ENCODE measurements at places on chromosomes 16 and 17. TPM values are rescaled to one million over a fixed set of nuclear protein-coding genes. Genes with fewer than 3 reads are reported as not detected.

DNASE1L2 gene
- 1.2 TPM for total RNA-seq

ARSG gene
- total RNA-seq: 4.0 TPM

MILR1 gene
- 0.91 TPM for total RNA-seq

ABCC12 gene
- total RNA-seq: not detected

DNA sequence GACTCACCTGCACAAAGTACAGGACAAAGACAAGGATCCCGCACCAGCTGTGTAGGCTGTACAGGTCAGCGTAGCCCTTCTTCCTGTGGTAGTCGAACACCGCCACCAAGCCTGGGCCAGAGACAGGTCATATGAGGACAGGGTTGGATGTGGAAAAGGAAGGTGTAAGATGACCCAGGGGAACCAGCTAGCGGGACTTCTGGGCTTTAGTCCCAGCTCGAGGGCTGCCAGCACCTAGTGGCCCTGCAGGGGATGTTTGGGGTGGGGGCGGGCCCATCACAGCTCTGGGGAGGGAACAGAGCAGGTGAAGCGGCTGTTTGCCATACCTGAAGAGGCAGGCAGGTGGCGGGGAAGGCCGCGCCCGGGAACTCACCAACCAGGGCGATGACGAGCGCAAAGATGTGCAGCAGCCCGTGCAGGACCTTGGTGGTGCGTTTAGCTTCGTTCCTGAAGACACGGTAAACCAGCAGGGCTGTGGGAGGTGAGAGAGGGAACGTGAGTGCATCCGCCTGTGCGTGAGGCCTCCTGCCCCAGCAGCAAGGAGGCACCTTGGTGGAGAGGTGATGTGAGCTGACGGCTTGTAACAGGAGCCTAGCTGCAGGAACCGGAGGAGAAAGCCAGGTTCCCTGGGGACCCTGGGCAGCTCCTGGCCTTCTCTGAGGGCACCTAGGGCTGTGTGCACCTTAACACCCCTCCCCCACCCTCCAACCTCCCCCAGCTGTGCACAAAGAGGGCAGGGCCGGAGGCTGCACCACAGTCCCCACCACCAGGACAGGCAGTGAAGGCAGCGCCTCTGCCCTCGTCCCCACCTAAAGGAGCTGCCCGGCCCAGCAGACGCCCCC is 10.2 kb downstream of the CYB561 start:
- H3K4me3 ChIP-seq: no peak overlapping the region
- no peak overlapping the region for H3K27ac ChIP-seq
- H3K36me3 ChIP-seq: no peaks in the 10 kb centered on the region
- DNase-seq: no peak

PPP1R27 gene
- total RNA-seq: 0.65 TPM

ABCA9 gene
- 0.16 TPM for total RNA-seq

- no peak overlapping the region for H3K27ac ChIP-seq
- DNase-seq: no peak
- no peaks in the 10 kb centered on the region for H3K36me3 ChIP-seq
- no peaks in the 10 kb centered on the region for H3K4me1 ChIP-seq
- H3K27me3 ChIP-seq: peaks cover 62% of the 10 kb centered on the region
These were observed 11.8 kb downstream of the DLX4 start for GRCh38 chr17:49980703-49981197.

GRCh38 chr17:16434662-16435061 is 19.3 kb downstream of the TRPV2 start:
- peaks cover under 1% of the 10 kb centered on the region for H3K36me3 ChIP-seq
- peaks cover 6% of the 10 kb centered on the region for H3K4me1 ChIP-seq
- DNase-seq: no peak
- no peaks in the 10 kb centered on the region for H3K27me3 ChIP-seq
- no peak overlapping the region for H3K4me3 ChIP-seq

- peaks cover 48% of the 10 kb centered on the region for H3K4me1 ChIP-seq
- no peak overlapping the region for H3K27ac ChIP-seq
- no peak overlapping the region for H3K4me3 ChIP-seq
- H3K36me3 ChIP-seq: peaks cover 23% of the 10 kb centered on the region
These were observed 27.1 kb upstream of the LASP1NB start for GRCh38 chr17:38898291-38898679.

DNA sequence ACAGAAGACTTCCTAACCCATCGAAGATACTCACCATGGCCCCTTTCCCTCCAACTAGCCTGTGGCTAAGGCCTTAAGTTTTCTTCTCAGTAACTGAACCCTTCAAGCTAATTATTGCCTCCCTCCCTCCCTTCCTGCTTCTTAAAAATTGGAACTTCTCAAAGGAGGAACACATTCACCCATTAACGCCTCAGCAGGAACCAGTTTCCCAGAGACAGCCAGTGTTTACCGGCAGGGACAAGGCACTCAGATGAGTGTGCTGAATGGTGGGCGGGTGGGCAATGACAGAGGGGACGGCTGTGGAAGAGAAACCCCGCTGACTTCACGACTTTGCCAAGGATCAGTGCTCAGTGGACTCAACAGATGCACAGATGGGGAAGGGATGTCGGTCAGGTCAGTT is 20.3 kb downstream of the PITPNA start:
- peaks cover 23% of the 10 kb centered on the region for H3K36me3 ChIP-seq
- H3K27me3 ChIP-seq: no peaks in the 10 kb centered on the region
- H3K4me1 ChIP-seq: peaks cover 13% of the 10 kb centered on the region
- DNase-seq: no peak
- no peak overlapping the region for H3K4me3 ChIP-seq

GRCh38 chr17:81551458-81552243 is 502 bp downstream of the FAAP100 start:
- no peaks in the 10 kb centered on the region for H3K27me3 ChIP-seq
- H3K4me1 ChIP-seq: peaks cover 43% of the 10 kb centered on the region
- peaks cover 5% of the 10 kb centered on the region for H3K36me3 ChIP-seq
- H3K4me3 ChIP-seq: peak overlapping the region; percentile 81
- no peak for DNase-seq
- peak overlapping the region; percentile 69 for H3K27ac ChIP-seq

DNA sequence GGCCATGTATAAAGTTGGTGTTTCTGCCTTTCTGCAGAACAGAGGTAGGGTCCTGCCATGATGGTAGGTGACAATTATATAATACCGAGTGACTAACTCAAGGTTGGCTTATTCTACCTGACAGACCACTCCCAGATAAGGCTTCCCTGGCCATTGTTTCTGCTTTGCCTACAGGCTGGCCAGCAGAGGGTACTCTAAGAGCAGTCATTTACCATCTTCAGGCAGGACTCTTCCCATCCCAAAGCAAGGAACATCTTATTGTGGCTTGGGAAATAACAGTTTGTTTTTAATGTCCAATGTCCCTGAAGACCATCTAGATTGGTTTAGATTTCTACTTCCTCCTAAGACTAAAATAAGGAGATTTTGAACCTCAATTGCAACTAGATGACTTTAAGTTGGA is 74.1 kb downstream of the SNX11 start:
- H3K4me3 ChIP-seq: no peak overlapping the region
- peaks cover 27% of the 10 kb centered on the region for H3K27me3 ChIP-seq
- peaks cover 4% of the 10 kb centered on the region for H3K4me1 ChIP-seq

DNA sequence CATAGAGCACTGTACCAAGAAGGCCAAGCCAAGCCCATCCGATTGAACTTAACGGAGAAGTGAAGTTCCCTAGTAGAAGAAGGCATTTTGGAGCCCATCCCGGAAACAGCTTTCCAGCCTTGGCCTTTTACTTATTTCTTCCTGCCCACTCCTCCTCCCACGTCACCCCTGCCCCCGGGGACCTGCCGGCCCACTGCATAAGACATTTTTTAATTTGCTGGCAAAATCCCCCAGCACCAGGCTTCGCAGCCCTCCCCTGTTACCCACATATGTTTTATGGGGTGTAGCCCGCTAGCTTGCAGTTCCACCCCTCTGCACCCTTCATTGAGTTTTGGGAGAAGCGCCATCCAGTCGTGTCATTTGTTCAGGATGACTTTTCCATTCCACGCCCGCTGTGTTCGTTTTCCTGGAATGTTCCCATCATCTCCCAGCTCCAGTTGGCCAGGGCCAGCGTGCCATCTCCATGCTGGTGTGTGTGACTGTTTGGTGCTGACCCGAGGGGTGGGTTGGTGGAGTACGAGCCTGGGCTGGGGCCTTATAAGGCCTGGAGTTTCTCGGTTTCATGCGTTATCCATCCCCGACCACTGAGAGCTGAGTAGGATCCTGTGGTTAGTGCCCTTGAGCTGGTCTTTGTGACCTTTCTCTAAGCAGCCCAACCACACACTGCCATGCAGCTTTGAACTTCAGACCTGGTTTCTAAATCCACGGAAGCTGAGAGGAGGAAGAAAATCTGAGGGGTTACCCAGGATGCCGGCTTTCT is 20.0 kb upstream of the TBX2 start:
- no peaks in the 10 kb centered on the region for H3K4me1 ChIP-seq
- H3K36me3 ChIP-seq: no peaks in the 10 kb centered on the region
- H3K4me3 ChIP-seq: no peak overlapping the region
- no peaks in the 10 kb centered on the region for H3K27me3 ChIP-seq
- no peak overlapping the region for H3K27ac ChIP-seq
- DNase-seq: no peak

- H3K4me1 ChIP-seq: peaks cover 22% of the 10 kb centered on the region
- DNase-seq: no peak
- no peak overlapping the region for H3K27ac ChIP-seq
- H3K4me3 ChIP-seq: peak overlapping the region; percentile 77
- H3K36me3 ChIP-seq: no peaks in the 10 kb centered on the region
These were observed 3.5 kb downstream of the CLTC start for GRCh38 chr17:59623151-59623550.

DNA sequence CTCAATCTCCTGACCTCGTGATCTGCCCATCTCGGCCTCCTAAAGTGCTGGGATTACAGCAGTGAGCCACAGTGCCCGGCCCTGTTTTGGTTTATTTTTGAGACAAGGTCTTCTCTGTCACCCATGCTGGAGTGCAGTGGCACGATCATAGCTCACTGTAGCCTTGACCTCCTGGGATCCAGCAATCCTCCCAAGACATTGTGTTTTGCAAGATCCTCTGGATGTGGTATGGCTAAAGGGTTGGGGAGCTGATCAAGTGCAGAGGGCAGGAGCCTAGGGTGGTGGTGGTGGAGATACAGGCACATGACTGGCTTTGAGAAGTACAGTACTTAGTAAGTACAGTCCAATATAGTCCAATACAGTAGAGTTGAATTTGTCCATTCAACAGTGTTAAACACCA is 16.6 kb upstream of the TNS4 start:
- H3K27me3 ChIP-seq: no peaks in the 10 kb centered on the region
- H3K4me3 ChIP-seq: no peak overlapping the region
- H3K27ac ChIP-seq: no peak overlapping the region
- no peak for DNase-seq

DNA sequence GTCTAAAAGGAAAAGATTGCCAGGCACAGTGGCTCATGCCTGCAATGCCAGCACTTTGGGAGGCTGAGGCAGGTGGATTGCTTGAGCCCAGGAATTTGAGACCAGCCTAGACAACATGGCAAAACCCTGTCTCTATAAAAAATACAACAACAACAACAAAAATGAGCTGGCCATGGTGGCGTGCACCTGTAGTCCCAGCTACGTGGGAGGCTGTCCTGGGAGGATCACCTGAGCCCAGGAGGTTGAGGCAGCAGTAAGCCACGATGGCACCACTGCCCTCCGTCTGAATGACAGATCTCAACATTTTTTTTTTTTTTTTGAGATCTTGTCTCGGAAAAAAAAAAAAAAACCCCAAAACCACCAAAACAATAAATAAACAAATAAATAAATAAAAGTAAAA is 28.1 kb upstream of the ATP2A3 start:
- no peak overlapping the region for H3K4me3 ChIP-seq
- no peaks in the 10 kb centered on the region for H3K36me3 ChIP-seq
- no peak for DNase-seq
- H3K4me1 ChIP-seq: no peaks in the 10 kb centered on the region
- H3K27ac ChIP-seq: no peak overlapping the region

DNA sequence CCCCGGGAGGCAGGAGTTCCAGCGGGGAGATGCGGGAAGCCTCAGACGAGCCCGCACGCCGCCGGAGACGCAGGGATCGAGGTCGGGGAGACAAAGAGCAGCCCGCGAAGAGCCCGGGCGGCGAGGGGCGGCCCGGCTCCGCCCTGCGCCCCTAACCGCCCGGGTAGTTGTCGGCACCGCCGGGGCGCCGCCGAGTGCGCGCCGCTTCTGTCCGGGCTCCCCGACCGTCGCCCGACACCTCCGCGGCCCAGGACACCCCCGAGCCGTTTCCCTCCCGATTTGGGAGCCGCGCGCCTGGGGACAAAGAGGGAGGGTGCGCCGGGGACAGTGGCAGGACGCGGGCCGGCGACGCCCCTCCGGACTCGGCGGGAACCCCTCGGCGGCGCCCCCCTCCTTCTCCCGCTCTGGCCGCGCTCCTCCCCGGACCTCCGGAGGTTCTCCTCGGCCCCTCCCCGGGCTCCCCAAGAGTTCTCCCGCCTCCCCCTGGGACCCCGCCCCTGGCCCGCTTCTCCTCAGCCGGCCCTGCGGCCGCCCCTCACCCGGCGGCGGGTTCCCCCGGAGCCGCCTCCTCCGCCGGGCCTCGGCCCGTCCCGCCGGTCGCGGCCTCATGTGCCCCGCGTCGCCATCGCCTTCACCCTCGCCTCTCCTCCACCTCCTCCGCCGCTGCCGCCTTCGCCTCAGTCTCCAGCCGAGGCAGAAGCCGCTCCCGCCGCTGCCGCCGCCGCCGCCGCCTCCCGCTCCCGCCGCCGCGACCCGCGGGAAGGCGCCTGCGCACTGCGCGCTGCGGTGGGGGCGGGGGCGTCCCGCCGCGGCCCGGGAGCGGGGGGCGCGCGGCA is at the start of gene GJC1:
GJC1 (minus strand) TSS at position 765 of the 836 bp plus-strand sequence. CDS start 24,470 bp downstream, outside the sequence.
- peak within 1 kb of the TSS; percentile 97 for H3K4me3 ChIP-seq
- DNase-seq: no peak
- no peaks in the 10 kb centered on the region for H3K36me3 ChIP-seq
- H3K27me3 ChIP-seq: no peaks in the 10 kb centered on the region

GRCh38 chr17:31838636-31839225 is 20.3 kb downstream of the COPRS start:
- no peaks in the 10 kb centered on the region for H3K27me3 ChIP-seq
- peaks cover 11% of the 10 kb centered on the region for H3K4me1 ChIP-seq
- H3K4me3 ChIP-seq: no peak overlapping the region
- peak; percentile 48 for DNase-seq
- no peaks in the 10 kb centered on the region for H3K36me3 ChIP-seq

GRCh38 chr16:21656795-21657768 is 4.7 kb upstream of the IGSF6 start:
- no peaks in the 10 kb centered on the region for H3K27me3 ChIP-seq
- H3K36me3 ChIP-seq: peaks cover 8% of the 10 kb centered on the region
- no peaks in the 10 kb centered on the region for H3K4me1 ChIP-seq
- no peak overlapping the region for H3K27ac ChIP-seq
- no peak overlapping the region for H3K4me3 ChIP-seq
- DNase-seq: peak; percentile 23

MYCBPAP gene
- 0.99 TPM for total RNA-seq

GRCh38 chr16:68128577-68129305 is 43.6 kb downstream of the NFATC3 start:
- H3K4me3 ChIP-seq: no peak overlapping the region
- H3K27ac ChIP-seq: no peak overlapping the region
- H3K36me3 ChIP-seq: no peaks in the 10 kb centered on the region
- H3K27me3 ChIP-seq: no peaks in the 10 kb centered on the region
- H3K4me1 ChIP-seq: no peaks in the 10 kb centered on the region

DNA sequence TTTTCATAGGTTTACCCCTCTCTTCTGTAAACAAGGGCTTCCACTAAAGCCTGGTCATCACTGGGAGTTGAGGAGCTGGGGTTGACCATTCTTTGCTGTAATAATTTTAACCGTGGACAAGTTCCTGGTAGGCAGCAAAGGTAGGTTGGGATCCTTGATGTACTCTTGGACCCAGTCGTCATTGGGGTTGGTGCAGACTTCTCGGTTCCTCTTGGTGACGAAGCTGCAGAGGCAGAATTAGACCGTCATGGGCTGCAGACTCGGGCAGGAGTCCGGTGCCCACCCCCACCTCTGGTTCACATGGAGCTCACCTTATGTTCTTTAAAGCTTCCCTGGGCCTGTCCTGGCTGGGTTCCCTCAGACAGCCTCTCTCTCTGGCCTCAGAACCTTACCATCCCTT is 3.8 kb downstream of the CCL16 start:
- no peaks in the 10 kb centered on the region for H3K36me3 ChIP-seq
- H3K4me3 ChIP-seq: no peak overlapping the region
- DNase-seq: no peak
- H3K27ac ChIP-seq: no peak overlapping the region
- H3K27me3 ChIP-seq: no peaks in the 10 kb centered on the region
- H3K4me1 ChIP-seq: no peaks in the 10 kb centered on the region
